ENCODE measurements at places on chromosomes 3 and 15.
A peak's percentile ranks its signal among the peaks of the same experiment; 100 is the strongest.

- DNase-seq, result no peak
These were observed 48.4 kb downstream of the EOMES start for GRCh38 chr3:27673701-27674100.

DNA sequence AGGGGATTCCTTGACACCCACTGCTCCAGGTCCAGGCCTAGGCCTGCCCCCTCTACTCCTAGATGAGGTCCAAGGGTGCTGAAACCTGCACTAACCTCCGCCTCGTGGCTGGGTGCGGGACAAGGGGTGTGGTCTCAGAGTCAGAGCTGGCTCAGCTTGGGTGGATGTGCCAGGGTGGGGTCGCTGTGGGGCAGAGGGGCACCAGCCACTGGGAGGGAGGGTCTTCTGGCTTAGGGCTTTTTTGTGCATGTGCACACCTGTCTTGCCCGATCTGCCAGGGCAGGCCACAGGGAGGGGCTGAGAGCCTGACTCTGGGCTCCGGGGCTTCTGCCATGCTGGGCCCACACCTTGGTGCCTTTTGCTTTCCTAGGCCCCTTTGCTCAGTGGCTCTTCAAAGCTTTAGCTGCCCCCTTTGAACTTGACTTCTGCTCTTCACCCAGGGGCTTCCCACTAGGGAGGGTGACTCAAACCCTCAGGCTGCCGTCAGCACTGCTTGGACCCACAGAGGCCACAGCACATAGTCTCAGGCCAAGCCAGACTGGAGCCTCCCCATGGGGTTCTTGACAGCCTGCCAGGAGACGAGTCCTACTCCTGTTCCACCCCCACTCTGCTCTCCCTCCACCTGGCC is 73.0 kb downstream of the KLF13 start:
- DNase-seq, result no peak

DNA sequence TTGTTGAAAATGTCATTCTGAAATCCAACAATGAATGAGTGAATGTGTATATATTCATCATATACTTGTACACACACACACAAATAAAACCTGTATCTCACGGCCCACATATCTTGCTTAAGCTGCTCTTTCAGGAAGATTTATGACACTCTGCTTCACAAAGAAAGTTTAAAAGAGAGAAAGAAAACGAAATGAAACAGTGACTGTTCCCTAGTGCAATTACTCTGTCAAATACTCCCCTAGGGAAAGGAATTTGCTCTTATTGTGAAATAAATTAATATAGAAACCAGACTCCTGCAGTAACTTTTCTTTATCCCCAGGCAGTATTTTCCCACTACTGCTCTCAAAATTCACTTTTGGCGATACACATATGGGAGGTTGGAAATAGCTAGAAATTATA is 329.1 kb downstream of the VPS13C start:
- no peak for DNase-seq

GRCh38 chr3:122283796-122284445 is 41.1 kb upstream of the CSTA start:
- no peak for DNase-seq

GRCh38 chr15:81880314-81880713 is 165.5 kb downstream of the MEX3B start:
- DNase-seq, result no peak

DNA sequence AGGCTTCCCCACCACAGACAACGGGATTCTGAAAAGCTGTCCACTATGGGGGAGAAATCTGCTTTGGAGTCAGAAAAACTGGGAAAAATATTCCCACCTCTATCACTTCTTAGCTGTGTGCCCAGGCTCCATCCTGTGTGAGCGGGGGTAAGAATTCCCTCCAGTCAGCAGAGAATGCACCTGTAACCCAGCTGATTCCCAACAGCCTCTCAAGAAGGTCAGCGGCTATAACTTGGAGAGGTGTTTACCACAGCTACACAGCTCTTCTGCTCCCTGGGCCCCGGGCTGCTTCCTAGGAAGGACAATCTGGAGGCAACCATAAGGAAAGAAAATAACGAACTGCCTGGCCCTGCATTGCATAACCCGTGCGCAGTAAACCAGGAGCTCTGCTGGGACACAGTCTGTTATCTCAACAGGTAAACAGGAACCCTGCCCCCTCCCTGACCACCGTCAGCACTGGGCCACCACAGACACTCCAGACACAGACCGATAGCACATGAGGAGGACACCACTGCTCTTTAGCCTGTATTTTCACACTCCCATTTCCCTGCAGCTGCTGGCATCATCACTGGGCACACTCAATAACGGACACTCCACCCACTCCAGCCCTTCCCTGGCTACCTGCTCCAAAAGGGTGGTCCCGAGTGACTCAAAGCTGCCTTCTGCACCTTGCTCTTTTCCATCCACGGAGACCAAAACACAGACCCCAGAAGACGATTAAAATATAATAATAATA is 2.1 kb downstream of the RAB43 start:
- DNase-seq, result no peak

DNA sequence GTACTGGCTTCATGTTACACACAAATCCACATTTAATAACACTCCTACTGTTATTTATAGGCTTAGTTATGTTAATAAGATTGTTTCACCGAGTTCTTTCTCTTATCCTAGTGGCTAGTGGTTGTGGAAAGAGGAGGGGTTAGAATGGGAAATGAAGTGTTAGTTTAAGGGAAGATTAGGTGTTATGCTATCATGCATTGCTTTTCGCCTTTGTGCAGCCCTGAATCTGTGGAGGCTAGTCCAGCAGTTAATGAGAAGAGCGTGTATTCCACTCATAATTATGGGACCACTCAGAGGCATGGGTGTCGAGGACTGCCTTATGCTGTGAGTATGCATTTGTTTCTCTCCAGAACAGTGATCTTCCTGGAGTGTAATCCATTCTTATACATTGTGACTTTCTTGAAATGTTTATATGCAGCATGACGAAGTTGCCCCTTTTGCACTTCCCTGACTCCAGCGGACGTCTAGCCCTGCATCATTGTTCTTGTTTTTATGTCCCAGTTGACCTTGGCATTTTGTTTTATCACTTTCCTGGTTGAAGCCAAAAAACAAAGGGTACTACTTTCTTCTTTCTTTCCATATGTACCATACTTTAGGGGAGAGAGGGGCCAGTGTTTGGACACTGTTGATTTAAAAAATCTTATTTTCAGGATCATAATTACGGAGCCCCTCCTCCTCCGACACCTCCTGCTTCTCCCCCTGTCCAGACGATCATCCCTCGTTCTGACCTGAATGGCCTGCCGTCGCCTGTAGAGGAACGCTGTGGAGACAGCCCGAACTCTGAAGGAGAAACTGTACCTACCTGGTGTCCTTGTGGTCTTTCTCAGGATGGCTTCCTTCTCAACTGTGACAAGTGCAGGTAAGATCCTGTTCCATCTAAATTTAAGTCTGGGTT is 36.5 kb downstream of the SETD5 start:
- no peak for DNase-seq

DNA sequence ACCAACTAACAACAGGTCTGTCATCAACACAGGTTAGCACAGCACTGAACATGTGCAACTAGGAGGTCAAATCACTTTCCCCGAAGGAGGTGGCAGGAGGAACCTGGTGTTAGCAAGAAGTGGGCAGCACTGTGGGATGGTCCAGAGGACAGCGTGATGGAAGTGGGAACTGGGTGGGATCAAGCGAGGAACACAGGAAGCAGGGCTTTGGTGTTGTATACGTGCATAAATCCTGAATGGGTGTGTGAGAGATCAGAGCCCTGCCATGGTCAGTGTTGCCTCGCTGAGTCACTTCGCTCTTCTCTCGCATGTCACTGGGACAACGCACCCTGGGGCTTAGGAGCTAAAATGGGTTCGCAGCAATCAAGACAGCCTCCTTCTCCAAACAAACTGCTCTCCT is 62.1 kb downstream of the MOBP start:
- DNase-seq, result no peak

GRCh38 chr15:100842756-100843730 is 36.6 kb upstream of the ALDH1A3 start:
- DNase-seq, result no peak

- DNase-seq, result no peak
These were observed 3.7 kb downstream of the NR2F2 start for GRCh38 chr15:96334017-96334704.

- no peak for DNase-seq
These were observed 480.1 kb upstream of the ZNF385D start for GRCh38 chr3:22231061-22231460.

DNA sequence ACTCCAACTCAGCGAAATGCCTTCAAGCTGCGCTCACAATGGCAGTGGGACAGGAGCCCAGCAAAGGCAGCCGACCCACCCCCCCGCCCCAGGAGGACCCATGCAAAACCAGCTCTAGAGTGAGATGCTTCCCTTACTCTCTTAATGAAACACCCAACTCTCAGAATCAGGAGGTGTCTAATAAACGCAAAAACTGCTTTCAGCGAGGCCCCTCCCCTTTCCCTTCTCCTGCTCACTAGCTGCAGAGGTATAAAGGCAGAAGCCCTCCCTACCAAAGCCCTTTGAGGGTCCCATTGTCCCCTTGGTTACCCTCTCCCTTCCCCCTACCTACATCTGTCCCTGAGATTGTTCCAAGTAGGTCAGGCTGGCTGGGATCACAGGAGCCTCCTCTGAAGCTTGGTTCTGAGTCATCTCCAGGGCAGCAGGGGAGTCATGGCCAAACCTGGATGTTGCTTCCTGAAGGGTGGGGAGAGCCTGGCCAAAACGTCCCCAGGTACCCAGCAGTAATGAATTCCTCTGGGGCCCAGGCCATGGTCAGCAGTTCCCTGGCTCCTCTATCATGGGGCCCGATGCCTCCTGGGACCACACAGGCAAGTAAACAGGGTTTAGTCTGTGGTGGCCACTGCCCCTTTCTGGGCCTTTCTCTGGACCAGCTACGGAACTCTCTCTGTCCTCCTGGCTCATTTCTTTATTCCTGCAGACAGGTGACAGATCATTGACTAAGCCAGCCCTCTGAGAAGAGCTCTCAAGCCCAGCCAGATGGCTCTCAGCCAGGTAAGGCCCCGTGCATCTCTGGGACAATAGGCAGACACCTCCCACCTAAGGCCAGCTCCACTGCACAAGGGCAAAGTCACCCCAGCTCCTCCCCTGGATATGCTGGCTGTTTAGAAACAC is 8.6 kb downstream of the KLHL25 start:
- DNase-seq, result no peak

DNA sequence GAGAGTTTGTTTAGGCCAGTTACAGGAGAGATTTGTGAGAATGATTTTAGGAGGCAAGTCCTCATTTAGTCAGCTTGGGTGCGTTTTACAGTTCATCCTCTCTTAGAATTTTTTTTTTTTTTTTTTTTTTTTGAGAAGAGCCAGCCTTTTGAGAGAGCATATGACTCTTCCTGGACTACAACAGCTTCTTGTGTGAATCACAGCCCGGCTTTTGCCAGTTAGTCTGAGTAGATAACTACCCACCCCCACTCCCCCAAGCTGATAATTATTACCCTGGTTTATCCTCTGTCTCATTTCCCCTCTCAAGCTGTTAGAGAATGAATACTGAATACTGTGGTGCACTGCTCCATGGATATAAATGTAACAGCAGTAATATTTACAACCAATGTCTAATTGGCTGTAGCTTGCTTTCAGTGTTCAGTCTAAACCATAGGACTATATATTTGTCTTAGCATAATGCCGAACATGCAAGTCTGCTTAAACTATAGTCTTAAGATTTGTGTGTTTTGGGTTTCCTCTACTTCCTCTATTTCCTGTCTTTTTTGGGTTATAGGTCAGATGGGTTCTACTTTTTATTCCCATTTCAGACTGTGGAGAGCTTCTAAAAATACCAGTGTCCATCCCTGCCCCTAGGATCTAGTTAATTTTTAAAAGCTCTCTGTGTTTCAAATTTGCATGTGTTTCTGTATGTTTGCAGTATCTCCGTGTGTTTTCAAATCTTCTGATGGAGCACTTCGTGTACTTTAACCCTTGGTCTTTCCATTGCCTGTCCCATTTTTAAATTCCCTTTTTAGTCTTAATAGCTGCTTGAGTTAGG is 8.0 kb downstream of the CHD2 start:
- no peak for DNase-seq

GRCh38 chr15:92629975-92630626 is 25.5 kb downstream of the FAM174B start:
- no peak for DNase-seq

DNA sequence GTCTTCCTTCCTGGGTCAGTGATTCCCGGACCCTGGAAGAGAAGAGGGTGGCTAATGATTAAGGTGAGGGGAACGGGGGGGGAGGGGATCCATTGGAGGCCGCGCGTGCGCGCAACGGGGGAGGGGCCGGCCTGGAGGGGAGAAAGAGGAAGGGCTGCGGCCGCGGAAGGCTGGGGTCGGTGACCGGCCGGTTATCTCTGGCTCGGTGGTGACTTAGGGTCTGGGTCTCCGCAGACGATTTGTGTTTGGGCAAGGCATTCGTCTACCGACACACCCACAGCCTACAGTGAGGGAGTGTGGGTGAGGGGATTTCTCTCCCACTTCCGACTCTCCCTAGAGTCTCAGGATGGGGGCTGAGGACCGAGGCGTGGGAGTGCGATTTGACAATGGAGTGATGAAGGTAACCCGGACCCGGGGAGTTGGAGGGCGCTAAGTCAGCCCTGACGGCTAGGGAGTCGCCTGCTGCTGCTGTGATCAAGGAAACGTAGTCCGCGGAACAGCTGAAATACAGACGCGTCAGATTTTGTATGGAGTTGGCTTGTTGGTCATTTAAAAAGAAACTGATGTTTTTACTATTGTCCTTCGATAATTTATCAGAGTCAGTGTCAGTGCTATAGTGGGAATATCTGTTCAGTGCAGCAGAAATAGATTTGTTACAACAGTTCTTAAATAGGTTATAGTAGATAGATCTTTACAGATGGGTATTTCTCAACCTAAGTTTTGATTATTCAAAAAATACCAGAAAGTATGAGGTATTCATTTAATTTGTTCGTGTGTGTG is 733 bp downstream of the RNF111 start:
- DNase-seq, result peak; percentile 18

GRCh38 chr3:177322881-177323280 is 125.6 kb upstream of the TBL1XR1 start:
- DNase-seq, result no peak

DNA sequence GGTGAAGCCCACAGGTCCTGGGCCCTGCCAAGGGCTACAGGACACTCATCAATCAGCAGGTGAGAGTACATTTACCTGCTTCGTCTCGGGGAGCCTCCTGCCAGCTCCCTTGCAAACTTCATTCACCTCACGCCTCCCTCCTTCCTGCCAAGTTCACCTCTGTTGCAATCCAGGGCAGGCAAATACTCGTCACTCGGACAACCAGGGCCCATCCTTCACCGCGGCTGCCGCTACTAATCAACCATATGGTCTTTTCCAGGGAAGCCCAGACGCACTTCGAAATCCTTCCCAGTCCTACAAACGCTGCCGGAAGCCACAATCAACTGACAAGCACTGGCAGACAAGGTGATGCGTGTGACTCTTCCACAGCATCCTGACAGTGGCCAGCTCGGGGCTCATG is 200.7 kb upstream of the NSMCE3 start:
- DNase-seq, result no peak

- no peak for DNase-seq
These were observed 13.5 kb downstream of the MCCC1 start for GRCh38 chr3:183085634-183086390.

DNA sequence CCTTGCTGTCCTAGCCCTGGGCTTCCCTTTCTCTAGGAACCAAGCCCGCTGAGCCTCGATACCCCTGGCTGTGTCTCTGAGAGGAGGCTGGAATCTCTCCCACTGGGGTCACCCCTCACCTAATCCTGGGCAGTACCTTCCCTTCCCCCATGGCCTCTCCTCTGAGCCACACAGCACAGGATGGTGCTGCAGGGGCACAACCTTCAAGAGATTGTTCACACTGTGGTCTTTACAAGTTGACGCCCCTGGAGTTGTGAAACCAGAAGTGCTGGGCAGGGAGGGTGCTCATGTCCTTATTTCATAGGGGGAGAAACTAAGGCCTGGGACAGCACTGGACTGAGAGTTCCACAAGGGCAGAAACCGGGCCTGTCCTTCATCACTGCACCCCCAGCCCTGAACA is 70.9 kb upstream of the TMEM115 start:
- DNase-seq, result no peak
